ENCODE measurements at places on chromosomes 2 and 18.

- DNase-seq, result no peak
Measured at GRCh38 chr2:70671092-70671675, 96.8 kb downstream of the ADD2 start.

DNA sequence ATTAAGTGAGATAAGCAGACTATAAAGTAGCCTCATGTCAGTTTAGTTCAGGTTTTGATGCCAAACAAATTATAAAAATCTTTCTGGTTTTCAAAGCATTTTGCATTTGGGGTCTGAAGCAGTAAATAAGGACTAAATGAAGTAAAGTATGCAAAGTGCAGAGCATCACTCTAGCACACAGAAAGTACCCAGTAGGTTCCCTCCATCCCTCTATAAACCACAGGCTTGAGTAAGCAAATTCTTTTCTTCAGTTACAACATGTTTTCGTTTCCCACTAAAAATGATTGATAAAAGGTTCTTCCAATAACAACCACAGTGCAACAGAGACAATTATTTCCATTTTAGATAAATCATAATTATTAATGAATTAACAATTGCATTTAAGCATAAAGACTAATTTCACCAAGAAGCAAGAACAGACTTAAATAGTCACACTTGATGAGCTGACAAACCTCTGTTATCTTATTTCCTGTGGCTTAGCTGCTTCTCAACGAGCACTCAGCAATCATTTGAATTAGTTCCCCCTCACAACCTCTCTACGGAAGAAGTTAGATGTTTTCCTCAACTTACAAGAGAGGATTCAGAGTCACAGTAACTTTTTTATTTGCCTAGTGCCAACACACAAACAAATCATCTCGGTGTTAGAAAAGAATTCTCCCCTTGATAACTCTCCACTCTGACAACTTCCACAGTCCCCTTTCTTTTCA, 249.8 kb downstream of the NBAS start:
- DNase-seq, result no peak

DNA sequence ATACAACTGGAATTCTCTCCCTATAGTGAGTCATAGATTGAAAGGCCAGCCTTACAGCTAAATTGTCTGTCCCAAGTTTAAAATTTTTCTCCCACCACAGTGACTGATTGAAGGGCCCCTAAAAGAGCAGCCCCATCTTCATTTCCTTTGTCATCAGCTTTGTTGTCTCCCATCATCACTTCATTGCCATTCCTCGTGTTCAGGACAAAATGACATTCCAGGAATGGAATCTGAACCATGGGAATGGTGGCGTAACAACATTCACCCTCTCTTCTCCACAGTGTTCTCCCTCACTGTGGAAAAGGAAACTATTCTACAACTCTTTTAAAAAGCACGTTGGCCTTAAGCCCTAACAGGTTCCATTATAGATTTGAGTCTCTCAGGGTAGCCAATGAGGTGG, 52.1 kb downstream of the PSTPIP2 start:
- DNase-seq, result no peak

- DNase-seq, result peak; percentile 73
Measured at GRCh38 chr2:234291765-234292204, 205.1 kb downstream of the ARL4C start.

- peak; percentile 27 for DNase-seq
Measured at GRCh38 chr2:74291886-74292621, 51.2 kb downstream of the SLC4A5 start.

GRCh38 chr2:204654669-204655068, 109.4 kb downstream of the PARD3B start:
- no peak for DNase-seq

DNA sequence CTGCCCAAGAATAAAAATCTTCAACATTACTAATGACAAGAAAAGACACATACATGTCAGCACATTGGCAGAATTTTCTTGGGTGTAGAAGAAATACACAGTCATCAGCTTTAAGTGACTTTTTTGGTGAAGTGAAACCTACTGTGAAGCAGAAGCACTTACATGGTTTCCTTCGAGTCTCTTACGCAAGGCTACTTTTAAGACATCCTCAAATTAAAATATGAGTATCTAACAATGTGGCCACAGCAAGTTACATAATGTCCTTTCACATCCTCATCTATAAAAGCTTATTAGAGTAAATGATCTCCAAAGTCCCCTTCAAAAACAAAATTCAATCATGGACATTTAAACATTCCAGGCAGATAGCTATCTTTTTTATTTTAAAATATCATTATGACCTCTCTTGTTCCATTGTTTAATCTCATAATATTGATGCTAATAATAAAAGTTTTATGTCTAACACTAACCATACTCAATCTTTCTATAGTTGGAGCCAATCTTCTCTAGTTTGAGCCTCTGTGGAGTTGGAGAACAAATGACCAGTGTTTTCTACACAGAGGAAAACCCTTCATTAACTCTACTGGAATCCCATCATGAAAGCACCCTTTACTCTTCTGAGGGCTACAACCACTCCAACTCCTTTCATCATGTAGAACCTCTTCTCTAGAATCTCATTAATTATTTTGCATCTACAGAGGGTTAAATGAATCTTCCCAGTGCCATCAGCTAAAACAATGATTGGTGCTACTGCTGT, 182.2 kb upstream of the ZFP36L2 start:
- DNase-seq, result no peak

DNA sequence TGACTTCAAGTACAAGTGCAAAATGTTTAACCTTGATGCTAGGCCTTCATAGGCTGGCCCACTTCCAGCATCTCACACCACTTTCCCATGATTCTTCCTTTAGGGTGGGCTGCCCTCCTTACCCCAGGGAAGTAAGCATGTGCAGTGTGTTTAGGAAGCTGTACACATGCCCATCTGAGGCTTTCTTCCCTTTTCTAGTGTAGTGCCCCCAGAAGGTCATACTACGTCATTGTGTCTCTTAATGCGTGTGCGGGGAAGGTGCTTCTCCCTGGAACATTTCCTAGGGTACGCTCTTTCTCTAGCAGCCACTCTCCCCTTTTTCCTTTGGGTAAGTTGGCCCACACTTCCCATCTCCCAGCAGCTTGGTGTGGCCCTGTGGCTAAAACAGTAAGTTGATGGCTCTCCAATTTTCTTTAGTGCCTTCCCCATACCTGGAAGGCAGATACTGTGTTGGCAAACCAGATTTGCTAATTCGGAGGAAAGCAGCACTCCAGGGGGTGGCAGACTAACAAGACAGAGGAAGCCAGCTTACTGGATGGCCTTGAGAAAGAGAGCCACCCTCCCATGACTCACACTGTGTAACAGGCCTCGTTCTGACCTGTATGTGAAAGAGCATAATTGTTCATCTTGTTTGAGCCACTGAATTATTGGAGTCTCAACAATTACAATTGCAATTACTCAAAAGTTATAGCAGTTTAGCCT, 1.1 kb upstream of the SULT6B1 start:
- no peak for DNase-seq

- DNase-seq, result peak; percentile 91
Measured at GRCh38 chr2:53786705-53787613, at the start of the genes ASB3 and ERLEC1. Gene ASB3 (minus strand): TSS chr2:53786953. CDS start chr2:53765572, 21,381 bp downstream. Gene ERLEC1 (plus strand): TSS chr2:53787044. CDS start chr2:53787211, 167 bp downstream.

DNA sequence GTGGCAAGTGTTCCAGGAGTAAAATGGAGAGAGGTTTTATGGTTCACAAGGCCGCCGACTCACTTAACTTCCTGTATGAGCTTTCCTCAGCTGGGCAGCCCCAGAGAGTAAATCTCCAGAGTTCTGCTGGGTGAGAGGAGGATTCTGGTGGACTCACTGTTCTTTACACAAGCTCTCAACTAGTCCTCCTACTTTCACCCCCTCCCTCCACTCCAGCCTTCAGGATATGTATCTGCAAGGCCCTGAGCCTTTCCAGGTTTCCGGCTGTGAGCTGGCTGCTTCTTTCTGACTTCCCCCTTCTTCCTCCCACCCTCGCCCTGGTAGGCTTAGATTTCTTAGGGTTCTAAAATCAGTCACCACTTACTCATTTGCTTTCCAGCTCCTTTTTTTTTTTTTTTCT, 34.0 kb downstream of the EML6 start:
- no peak for DNase-seq

GRCh38 chr2:31401580-31401979, 13.0 kb downstream of the XDH start:
- DNase-seq, result no peak

GRCh38 chr18:28406533-28406932, 229.6 kb upstream of the CDH2 start:
- DNase-seq, result no peak

DNA sequence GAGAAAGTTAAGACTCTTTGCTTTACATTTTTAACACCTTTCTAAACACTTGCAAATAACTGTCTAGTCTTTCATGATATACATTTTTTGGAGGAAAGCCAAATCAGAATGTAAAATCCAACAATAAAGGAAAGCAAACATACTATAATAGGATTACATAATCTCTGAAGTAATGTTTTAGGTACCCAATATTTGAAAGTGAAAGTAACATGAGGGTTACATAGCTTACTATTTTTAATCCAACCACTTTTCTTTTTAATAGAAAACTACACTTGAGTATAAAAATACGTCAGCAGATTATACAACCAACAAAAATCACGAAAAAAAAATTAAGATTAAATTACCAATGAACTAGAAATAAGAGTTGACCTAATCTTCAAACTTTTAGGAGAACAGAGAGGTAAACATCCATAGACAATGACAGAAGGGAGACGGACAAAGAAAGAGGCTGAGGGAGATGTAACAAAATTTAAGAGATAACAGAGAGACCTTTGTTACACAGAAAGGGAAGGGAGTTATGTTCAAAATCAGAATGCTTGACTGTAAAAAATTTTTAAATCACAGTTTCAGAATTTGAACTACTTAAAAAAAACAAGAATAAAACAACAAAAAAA, 150.0 kb downstream of the IKZF2 start:
- DNase-seq, result no peak

DNA sequence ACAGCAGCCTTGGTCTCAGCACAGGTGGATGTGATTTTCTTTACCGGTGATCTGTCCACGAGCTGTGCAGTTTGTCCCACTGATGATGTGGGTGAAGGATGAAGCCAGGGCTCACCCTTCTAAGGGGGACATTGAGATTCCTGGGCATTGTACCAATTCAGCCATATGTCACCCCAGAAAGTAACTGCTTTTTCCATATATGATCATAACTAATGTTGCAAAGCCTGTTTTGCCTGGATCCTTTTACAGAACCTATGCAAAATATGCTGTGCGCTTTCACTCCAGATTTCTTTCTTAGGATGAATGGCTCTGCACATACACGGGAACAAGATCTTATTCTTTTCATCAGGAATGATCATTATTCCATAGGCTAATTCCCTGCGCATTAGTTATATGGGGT, 96.9 kb upstream of the POU3F3 start:
- no peak for DNase-seq

DNA sequence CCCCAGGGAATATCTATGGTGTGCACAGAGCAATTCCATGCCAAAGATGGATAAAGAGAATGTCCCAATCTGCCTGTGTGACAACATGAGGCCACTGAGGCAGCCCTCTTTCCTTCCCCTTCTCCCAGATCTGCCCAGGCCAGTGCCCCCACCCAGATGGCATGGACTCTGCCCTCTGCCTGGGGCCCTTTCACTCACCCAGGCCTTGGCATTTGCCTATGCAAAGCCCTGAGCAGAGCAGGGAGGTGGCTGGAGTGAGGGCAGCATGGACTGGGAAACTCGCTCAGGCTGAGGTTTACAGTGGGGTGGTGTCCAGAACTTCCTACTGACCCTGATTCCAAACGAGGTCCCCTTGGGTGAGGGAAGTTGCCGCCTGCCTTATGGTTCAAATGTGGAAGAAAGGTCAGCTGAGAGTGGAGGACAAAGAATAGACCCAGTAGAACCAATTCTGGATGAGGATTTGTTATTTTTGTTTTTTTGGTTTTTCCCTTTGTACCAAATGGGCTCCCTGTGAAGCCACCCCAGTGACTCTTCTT, 8.9 kb downstream of the SH2D6 start:
- no peak for DNase-seq

DNA sequence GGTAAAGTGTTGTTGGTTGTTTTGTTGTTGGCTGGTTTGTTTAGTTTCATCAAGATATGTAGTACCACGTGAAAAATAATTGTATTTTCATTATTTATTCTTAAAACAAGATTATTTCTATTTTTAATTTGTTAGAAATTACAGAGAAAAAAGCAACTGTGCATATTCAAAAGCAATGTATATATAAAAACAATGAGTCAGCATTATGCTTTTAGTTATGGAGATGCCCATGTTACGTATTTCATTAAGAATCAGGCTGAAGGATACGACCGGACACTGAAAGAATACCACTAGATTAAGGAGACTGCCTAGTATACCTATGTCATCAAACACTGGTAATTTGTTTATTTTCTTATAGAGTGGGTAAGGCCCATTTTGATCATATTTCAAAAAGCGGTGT, 1188.4 kb upstream of the NXPH2 start:
- no peak for DNase-seq

DNA sequence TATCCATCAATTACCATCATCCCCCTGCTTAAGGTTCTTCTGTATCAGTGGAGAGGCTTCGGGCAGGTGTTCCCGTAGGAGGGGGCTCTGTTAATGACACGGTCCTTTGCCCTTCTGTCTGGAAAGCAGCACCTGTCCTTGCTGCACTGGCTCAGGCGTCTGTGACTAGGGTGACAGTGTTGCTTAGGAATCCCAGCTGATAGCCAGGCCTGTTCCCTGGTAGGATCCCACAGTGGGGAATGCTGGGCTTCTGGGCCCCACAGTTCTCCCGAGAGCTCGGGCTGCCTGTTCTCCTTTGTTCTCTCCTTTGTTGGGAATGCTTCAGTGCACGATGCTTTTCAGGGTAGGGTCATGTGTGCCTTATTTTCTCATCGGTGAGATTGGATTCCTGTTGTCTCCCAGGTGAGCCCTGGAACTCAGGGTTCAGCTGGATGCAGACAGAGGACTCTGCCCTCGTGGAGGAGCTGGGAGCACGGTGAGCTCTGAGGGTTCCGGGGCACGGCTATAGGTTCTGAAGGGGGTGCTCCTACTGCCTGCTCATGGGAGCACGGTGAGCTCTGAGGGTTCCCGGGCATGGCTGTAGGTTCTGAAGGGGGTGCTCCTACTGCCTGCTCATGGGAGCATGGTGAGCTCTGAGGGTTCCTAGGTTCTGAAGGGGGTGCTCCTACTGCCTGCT, 9.6 kb downstream of the SNTG2 start:
- peak; percentile 82 for DNase-seq

GRCh38 chr2:3280197-3280596, 97.4 kb downstream of the EIPR1 start:
- DNase-seq, result no peak

DNA sequence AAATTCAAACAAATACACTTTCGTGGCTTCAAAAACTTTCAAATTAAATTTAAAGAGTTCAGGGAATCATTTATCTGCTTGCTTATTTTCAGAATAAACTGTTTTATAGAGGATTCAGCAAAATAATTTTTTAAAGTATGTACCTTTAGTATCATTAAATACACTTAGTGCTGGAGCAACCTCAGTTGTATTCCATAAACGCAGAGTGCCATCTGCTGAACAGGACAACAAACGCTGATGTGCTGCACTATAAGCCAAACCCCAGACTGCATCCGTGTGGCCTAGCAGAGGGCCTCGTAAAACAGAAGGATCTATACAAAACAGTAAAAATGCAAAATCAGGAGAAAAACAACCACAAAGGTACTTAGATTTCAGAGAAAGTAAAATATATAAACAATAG, 108.6 kb downstream of the STRN start:
- DNase-seq, result no peak

GRCh38 chr2:15693926-15694588, 102.4 kb downstream of the DDX1 start:
- DNase-seq, result no peak

GRCh38 chr2:86622519-86623042, 1.1 kb downstream of the RNF103 start:
- DNase-seq, result peak; percentile 32

GRCh38 chr18:13409026-13409425, 190.5 kb downstream of the LDLRAD4 start:
- no peak for DNase-seq

GRCh38 chr18:77042583-77042982, 90.0 kb downstream of the MBP start:
- DNase-seq, result no peak

- DNase-seq, result no peak
Measured at GRCh38 chr2:121133551-121134319, 151.3 kb downstream of the TFCP2L1 start.
